ENCODE measurements at places on chromosomes 7 and 10. TPM values are rescaled to one million over a fixed set of nuclear protein-coding genes. Genes with fewer than 3 reads are reported as not detected.

The ARHGAP22 gene
- 4.1 TPM for total RNA-seq

- DNase-seq, result peak; percentile 84
Observed at GRCh38 chr10:75403144-75403938, 1.8 kb upstream of the ZNF503 start.

DNA sequence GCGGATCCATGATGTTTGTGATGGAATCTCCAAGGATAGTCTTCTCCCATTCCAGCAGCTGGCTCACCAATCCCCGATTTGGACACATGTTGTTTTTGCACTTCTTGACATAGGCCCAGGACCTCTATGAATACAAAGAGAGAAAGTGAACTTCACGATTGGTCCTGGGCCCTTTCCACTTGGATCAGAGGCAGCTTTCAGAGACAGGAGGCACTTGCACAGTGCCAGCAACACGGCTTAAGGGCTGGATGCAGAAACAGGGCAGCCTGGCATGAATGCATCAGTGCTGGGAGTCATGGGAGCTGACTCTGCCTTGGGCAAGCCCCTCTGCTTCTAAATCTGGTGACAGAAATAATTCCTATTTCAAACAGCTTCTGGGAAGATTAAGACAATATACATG, 2.1 kb upstream of the TMEM120A start:
- no peak for DNase-seq

- DNase-seq, result no peak
Observed at GRCh38 chr10:80520661-80521470, 16.8 kb upstream of the SH2D4B start.

DNA sequence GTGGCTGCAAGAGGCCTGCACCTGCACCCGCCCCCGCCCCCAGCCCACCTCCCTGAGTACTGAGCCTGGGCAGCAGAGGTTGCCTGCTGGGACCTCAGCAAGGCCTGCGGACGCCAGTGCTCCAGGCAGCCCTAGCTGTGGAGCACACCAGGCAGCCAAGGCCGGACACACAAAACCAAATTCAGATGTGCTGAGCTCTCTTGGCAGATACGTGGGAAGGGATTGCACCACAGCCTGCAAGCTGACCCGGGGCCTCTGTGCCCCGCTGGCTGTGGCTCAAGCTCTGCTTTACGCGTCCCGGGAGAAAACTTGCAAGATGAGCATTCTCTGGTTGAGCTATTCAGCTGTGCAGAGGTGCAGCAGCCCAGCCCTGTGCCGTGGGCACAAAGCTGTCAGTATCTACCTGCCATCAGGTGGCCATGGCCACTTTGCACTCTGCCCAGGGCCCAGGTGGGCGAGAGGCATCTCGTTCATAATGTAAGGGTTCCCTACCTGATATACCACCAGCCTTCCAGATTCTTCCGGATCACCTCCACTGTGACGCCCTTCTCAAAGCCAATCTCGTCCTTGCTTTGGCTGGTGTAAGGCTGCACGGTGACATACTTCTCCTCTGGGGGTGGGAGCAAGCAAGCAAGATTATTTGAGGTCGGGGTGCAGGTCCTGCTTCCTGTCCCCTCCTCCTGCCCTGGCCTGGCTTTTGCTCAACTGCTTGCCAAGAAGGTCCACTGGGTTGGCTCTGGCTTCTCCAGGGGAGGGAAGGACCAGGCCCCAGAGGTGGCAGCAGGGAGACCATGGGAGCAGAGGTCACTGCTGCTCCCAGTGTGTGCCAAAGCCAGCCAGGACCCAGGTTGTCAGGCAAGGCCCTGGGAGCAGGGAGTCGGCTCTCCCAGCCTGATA, 123.4 kb downstream of the NEURL1 start:
- DNase-seq, result no peak

- DNase-seq, result no peak
Observed at GRCh38 chr10:117294735-117295134, 53.8 kb downstream of the SLC18A2 start.

DNA sequence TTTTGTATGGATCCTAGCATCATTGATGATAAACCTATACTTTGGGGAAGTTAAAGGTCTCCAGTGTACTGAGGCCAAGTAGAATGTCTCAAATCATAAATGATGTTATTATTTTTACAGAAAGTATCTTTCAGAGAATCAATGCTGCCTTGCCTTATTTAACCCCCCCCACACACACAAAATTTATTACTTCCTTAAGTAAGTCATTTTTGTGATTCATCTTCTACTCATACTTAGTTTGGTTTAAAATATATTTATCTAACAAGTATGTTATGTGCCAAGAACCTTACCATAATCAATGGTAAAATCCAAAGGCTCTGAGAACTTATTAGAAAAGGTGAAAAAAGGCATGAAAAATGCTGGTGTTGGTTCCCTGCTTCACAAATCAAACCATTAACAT, 18.8 kb upstream of the CLDN12 start:
- DNase-seq, result no peak

The STEAP1B gene
- total RNA-seq, result not detected

The TYW1B gene
- 3.1 TPM for total RNA-seq

The CHRM2 gene
- total RNA-seq, result 11.4 TPM

DNA sequence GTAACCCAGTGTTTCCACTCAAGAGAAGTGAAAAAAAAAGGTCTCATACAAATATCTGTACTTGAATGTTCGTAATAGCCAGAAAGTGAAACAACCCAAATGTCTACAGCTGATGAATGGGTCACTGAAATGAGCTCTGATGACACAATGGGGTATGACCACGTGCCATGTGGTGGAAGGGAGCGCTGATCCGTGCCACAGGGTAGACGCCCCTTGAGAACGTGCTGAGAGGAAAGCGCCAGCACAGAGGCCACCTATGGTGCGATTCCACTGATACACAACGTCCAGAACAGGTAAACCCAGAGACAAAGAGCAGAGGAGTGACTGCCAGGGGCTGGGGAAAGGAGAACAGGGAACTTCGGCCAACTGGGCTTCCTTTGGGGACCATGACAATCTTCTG, 50.3 kb downstream of the MAD1L1 start:
- no peak for DNase-seq

The TSPAN12 gene
- 14.8 TPM for total RNA-seq

The LOXL4 gene
- 59.4 TPM for total RNA-seq

The SLC29A4 gene
- total RNA-seq, result 79.6 TPM

The HOXA6 gene
- 10.9 TPM for total RNA-seq

The SLC26A3 gene
- 4.7 TPM for total RNA-seq

DNA sequence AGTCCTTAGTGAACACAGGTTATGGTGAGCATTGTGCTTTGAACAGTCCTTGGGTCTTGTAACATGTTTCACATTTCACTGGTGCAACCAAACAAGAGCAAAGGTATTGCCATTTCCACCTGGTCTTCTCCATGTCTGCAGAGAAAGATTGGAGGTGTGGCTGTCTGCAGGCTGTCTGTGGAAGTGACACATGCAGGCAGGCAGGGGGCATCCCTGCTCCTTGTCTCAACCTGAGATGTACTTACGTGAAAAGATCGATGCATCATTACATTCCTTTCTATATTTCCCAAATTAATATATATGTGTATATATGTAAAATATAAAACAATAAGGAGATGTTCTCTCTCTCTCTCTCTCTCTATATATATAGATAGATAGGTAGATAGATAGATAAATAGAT, 54.3 kb downstream of the LRRC18 start:
- DNase-seq, result no peak

- DNase-seq, result no peak
Observed at GRCh38 chr7:127245002-127245401, 7.7 kb downstream of the GRM8 start.

DNA sequence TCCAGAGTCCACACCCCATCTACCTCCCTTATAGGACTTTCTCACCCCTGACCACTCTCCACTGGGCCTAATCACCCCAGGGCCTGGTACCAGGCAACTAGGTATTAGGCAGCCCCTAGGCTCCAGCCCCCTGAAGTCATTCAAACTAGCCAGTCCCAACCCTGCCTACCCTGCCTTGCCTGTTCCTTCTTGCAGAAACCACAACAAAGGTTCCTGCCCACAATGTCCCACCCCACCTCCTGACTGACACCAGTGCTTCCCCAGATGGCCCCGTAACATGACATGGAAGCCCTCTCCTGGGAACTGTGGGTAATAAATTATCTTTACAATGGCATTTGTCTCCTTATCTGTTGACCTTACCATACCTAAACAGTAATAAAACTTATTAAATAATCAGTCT, 100.6 kb upstream of the PDE1C start:
- no peak for DNase-seq

DNA sequence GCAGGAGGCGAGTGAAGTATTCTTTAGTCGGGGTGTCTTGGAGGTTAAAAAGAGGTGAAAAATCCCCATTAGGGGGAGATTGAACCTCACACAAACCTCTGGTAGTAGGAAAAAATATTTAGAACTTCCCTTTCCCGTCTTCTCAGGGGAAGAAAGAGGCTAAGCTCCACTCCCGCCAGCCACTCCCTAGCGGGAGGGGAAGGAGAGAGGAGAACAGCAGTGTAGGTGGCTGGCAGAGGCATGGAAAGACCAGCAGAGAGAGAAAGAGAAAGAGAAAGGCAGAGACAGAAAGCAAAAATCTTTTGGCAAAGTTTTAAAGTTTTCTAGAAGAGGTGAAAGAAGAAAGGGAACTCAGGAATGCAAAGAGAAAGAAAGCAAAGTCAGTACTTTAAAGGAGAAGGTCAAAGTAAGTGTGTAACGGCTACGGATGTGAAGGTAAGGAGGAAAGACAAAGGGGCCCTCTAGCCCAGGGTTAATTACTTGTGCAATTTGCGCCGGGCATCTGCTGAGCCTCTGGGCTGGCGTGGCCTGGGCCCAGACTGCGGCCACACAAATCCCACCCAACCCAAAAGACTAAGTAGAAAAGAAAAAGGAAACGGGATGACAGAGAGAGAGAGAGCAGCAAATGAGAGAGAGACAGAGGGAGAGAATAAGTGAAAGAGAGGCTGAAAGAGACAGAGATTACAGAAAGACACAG, 72.3 kb upstream of the ZNF746 start:
- no peak for DNase-seq

DNA sequence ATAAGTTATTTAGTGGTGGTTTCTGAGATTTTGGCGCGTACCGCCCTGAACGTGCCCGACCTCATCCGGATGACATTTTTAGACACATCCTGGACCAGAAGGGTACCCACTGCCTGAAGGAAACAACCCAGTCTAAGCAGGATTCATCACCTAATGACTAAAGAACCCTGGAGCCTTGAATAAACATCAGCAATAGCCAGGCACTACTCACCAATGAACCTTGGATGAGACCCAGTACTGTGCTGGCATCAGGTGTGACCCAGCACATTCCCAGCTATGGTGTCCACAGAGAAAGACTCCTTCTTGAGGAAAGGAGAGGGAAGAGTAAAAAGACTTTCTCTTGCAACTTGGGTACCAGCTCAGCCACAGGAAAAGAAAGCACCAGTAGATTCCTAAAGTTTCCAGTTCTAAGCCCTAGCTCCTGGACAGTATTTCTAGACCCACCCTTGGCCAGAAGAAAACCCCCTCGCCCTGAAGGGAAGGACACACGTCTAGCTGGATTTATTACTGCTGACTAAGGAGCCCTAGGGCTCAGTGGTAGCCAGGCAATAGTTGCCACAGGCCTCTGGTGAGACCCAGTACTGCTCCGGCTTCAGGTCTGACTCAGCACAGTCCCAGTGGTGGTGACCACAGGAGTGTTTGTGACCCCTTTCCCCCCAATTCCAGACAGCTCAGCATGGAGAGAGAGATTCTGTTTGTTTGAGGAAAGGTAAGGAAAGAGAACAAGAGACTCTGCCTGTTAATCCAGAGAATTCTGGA, 32.5 kb downstream of the ZNF277 start:
- no peak for DNase-seq

The ASIC3 gene
- 2.2 TPM for total RNA-seq

DNA sequence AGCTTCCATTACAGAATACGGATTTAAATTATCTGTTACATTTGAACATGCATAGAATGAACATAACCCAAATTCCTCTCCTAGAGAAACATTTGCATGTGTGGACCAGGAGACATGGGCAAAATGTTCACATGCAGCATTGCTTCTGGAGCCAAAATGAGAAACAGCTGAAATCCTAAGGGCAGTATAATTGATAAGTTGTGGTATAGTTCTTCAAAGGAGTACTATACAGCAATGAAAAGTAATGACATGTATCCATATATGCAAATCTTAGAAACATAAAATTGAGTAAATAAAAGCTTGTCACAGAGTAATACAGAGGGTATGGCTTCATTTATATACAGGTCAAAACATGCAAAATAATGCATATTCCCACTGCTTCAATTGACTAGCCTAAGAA, 77.1 kb downstream of the RAB11FIP2 start:
- DNase-seq, result no peak

The ADCK2 gene
- total RNA-seq, result 16.3 TPM

GRCh38 chr7:51014811-51015210, 232.1 kb upstream of the GRB10 start:
- DNase-seq, result no peak

DNA sequence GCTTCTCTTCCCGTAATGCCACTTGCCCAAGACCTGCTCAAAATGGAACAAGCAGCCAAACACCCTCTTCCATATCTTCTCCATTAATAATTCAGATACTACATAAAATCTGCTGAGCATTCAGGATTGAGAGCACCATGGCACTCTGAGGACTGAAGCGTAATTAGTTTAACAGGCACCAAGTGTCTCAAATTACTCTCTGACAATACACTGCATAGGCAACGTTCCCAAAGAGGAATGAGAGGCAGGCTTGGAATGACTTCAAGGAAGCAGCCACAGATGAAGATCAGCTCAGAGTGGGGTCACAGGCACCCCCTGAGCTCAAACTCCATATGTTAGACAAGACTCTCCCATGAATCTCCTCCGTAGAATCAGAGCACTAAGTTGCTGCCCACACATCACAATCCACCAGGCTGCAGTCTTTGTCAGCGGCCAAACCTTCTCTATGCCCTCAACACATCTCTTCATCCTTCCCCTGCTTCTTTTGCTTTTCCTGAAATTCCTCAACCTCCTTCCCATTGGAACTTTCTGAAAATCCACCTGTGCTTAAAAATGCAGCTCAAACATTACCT, 4.7 kb upstream of the ABLIM1 start:
- no peak for DNase-seq

The TRIM8 gene
- 81.6 TPM for total RNA-seq

Data from type B pancreatic cell (in vitro differentiated cells).